ENCODE measurements at places on chromosomes 3 and 15. TPM values are rescaled to one million over a fixed set of nuclear protein-coding genes. Genes with fewer than 3 reads are reported as not detected.

Gene P2RY1
- 3.6 TPM for total RNA-seq

Gene CCR2
- total RNA-seq = not detected

Gene SEMA7A
- 1.6 TPM for total RNA-seq

Gene GPR156
- 0.49 TPM for total RNA-seq

Gene C3orf49
- total RNA-seq = not detected

Gene SLC30A4
- 8.3 TPM for total RNA-seq

Gene MINDY4B
- not detected for total RNA-seq

Gene SNX1
- total RNA-seq = 33.5 TPM
